CMK (cell line): ENCODE measurements at places on chromosomes 11 and 22.

- no peak for DNase-seq
Measured at GRCh38 chr11:46918083-46918787, at the start of gene LRP4. Gene LRP4, minus strand, starts transcription at chr11:46918550. Its CDS starts 171 bp downstream, at chr11:46918379.

GRCh38 chr11:93478841-93479240, 64.3 kb downstream of the SMCO4 start:
- DNase-seq: no peak

DNA sequence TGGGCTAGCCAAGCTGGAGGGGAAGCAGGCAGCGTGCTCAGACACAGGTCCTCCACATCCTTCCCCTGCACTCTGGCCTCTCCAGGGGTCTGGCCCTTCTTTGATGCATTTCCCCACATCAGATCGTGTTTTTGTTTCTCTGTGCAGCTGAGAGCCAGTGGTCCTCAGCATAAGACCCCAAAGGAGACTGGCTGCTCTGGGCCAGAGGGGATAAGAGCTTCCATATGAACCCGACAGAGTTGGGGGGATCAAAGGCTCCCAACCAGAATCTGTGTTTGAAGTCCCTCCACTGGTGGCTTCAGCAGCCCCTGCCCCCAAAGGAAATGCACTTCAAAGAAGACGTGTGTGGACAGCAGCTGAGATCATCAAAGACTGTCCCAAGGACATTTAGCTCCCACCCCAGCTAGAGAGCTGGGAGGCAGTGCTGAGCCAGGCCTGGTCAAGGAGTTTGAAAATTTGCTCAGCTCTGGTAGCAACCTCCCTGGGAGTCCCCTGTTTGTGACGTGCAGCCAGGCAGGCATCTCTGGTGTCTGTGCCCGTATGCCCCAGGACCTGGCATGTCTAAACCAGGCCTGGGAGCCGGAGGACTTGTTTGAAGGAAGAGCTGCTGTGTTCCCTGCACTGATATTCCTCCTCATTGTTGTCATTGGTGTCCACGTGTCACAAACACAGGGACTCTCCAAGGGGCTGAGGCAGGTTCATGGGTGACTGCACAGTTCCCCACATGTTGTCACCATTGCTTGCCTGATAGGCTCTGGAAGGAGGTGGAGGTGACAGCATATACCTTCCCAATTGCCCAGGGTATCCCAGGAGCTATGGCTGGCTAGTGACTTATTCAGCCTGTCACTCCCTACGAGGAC, 99.0 kb downstream of the AMOTL1 start:
- DNase-seq: no peak

GRCh38 chr11:90218606-90219005, 4.2 kb downstream of the CHORDC1 start:
- no peak for DNase-seq

DNA sequence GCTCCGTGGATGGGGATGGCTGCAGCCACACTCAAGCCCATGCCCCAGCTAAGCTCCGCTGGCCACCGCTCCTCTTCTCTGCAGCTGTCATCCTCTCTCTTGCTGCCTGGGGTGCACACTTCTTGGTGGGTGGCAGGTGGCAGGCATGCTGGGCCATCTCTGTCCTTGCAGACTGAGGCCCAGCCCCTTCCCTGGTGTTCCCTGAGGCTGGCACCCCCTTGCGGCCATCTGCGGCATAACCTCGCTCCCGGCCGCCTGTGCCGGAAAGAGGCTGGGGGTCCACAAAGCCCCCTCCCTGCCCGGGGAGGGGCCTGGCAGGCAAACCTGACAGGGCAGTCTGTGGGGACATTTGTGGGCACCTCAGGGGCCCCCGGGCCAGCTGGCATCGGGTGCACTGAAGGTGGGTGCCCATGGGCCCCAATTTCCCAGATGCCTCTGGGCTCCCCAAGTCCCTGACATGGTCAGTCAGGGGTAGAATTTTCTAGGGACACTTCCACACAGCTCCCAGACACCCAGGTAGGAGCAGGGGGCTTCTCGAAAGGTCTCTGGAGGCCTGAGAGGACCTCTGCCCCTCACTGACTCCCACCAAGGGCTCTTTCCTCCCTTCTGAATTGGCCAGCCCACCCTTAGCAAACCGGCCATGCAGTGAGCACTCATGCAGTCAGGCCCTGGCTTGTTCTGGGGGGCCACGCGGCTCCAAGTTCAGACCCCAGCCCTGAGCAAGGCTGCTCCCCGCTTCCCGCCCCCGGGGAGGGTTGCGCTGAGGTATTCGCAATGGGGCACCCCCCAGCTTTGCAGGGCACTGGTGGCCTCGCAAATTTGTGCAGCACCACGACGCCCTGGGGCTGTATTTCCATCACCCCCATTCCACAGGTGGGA, 23.5 kb upstream of the TH start:
- DNase-seq: no peak

GRCh38 chr11:32426819-32427615, 8.3 kb downstream of the WT1 start:
- no peak for DNase-seq

DNA sequence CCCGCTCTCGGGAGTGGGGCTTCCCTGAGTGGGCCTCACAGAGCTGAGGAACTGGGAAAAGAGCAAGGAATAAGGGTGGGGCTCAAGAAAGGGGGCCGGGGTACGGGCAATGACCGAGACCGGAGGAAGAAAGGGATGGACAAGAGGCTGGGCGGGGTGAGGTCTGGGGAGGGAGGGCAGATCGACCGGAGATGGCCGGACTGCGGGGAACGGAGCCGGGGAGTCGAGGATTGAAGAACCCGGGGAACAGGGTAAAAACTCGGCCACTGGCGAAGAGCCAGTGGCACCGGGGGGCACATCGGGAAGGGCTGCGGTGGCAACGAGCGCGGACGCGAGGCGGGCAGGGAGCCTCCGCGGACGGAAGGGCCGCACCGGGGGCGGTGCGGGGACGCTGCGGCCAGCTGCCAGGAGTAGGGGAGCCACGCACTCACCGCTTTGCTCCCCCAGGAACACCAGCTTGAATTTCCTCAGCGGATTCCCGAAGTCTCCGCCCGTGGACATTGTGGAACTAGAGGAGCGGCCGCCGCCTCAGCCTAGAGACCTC, 667 bp downstream of the RAB6A start:
- DNase-seq: peak; percentile 42

DNA sequence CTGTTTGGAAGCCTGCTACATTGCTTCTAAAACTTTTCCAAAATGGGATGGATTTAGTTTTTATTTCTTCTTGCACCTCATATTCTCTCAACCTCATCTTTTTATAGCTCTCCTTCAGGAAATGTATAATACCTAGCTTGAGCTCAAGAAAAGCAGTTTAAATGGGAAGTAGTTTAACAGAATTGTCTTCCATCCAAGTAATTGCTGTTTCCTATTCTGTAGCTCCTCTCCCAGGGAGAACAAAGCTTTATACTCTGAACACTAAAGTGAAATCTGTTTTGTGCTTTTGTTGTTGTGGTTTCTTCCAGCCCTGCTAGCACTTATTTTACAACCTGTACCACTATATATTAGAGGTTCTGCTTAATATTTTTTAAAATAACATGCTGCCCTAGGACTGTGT, 83.2 kb upstream of the HORMAD2 start:
- DNase-seq: no peak

- no peak for DNase-seq
Measured at GRCh38 chr11:28106353-28107043, 1.5 kb downstream of the KIF18A start.

GRCh38 chr11:113059548-113059947, 98.3 kb downstream of the NCAM1 start:
- DNase-seq: no peak

DNA sequence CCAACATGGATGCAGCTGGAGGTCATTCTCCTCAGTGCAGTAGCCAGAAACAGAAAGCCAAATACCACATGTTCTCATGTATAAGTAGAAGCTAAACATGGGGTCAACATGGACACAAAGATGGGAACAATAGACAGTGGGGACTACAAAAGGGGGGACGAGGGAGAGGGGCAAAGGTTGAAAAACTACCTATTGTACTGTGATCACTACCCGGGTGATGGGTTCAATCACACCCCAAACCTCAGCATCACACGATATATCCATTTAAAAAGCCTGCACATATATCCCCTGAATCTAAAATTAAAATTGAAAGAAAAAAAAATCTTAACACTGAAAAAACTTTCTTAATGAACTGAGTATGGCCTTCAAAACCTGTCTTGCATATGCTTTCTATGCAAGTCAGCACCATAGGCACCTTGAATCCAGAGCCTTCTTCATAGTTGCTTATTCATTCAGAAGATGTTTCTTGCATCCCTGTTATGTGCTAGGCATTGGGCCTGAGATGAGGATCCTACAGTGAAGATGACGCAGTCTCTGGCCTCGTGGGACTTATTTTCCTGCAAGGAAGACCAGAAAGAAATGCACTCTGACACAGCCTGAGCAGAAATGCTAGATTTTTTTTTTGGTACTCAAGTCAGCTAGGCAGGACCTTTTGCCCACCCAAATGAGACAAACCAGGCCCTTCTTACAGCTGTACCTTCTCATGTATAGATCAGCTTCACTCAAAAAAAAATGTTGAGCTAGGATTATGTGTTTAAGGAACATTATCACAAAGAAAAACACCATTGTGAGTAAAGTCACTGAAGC, 21.0 kb downstream of the NNMT start:
- no peak for DNase-seq

- DNase-seq: no peak
Measured at GRCh38 chr11:122392508-122392907, 263.0 kb upstream of the UBASH3B start.

GRCh38 chr11:20584093-20584774, 15.2 kb upstream of the SLC6A5 start:
- DNase-seq: no peak

DNA sequence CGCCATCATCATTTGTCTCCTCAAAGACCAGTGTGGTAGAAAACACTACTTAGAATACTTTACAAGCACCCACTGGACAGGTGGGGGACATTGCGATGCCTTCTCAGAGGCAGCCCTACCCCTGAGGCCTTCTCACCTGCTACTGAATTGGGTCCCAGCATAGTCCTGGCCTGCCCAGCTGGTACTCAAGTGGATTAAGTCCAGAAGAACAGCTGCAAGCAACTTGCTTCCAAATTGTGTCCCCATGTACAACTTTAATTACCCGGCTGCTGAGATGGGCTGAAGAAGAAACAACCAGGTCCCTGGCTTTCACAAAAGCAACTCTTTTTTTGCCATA, 12.3 kb downstream of the ABTB2 start:
- DNase-seq: no peak

DNA sequence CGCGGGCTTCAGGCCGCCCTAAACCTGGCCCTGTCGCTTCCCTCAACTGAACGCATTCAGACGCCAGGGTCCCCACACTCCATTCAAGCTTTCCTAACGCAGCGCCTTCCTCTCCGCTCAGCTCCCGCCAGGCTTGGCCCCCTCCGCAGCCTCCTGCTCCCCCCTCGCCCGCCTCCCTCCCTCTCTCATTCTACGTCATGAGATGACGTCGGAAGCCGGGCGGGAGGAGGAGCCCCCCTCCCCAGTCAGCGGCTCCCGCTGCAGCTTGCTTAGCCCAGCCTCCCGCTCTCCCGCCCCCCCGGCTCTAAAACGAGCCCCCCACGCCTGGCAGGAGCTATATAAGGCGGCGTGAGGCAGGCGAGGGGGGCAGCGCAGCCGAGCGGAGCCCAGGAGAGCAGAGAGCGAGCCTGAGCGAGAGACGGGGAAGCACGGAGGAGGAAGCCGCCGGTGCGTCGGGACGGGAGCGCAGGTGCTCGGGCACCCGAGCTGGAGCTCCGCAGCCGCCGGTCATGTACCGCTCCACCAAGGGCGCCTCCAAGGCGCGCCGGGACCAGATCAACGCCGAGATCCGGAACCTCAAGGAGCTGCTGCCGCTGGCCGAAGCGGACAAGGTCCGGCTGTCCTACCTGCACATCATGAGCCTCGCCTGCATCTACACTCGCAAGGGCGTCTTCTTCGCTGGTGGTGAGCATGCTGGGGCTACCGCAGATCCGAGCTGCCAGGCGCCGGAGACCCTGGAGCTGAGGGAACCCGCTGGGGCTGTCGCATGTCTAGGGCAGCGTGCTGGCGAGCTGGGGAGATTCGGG, at the start of gene NPAS4:
Gene NPAS4, plus strand, starts transcription at position 365 of the 806 bp plus-strand sequence. Its CDS starts 145 bp downstream, at position 510.
- no peak for DNase-seq

DNA sequence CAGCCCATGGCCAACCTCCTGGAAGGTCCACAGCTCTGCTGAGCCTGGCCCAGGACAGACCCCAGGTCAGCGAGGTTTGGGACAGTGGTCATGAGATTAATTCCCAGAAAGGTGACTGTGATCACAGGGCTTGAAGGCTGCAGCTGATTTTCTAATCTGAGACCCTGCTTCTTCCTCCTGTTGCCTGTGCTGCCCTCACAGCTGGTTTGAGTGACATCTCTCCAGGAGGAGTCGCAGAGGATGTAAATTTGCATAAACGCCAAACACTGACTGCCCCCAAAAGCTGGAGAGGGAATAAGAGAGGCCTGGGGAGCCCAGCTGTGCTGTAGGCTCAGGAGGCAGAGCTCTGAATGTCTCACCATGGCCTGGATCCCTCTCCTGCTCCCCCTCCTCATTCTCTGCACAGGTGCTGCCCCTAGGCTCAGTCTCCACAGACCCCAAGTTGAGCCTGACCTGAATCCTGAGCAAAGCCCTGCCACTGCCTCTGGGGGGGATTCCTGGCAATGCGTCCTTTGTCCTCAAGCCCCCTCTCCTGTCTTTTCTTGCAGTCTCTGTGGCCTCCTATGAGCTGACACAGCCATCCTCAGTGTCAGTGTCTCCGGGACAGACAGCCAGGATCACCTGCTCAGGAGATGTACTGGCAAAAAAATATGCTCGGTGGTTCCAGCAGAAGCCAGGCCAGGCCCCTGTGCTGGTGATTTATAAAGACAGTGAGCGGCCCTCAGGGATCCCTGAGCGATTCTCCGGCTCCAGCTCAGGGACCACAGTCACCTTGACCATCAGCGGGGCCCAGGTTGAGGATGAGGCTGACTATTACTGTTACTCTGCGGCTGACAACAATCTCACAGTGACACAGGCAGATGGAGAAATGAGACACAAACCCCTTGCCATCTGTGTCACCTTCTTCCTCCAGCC, 23.8 kb downstream of the GGTLC2 start:
- no peak for DNase-seq

DNA sequence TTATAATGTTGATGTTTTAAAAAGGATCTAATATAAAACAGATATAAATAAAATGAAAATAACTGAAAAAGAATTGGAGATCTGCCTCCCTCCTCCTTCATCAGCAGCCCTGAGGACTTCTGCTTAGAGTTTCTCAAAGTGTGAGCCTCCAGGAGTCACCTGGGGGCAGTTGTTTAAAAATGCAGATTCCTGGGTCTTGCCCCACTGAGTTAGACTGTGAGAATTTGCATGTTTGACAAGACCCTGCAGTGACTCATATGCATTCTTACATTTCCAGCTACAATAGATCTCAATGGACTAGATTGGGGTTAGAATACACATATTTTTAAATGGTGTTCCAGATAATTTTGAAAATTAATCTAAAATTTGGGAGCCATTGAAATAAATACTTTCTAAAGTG, 798 bp upstream of the OOSP3 start:
- no peak for DNase-seq

GRCh38 chr11:122434786-122435185, 220.7 kb upstream of the UBASH3B start:
- peak; percentile 45 for DNase-seq

- no peak for DNase-seq
Measured at GRCh38 chr11:79198898-79199250, 242.0 kb downstream of the TENM4 start.

- DNase-seq: no peak
Measured at GRCh38 chr11:79708319-79708932, 267.6 kb upstream of the TENM4 start.
